ENCODE measurements at places on chromosomes 4 and X. TPM values are rescaled to one million over a fixed set of nuclear protein-coding genes. Genes with fewer than 3 reads are reported as not detected.
A peak's percentile ranks its signal among the peaks of the same experiment; 100 is the strongest.

GRCh38 chr4:39406763-39407583 is at the start of gene KLB:
TSS of gene KLB (plus strand) at chr4:39406930. CDS start at chr4:39406950, 20 bp downstream.
- H3K36me3 ChIP-seq = no peaks in the 10 kb centered on the region
- no peak within 1 kb of the TSS for H3K4me3 ChIP-seq
- H3K27ac ChIP-seq = no peak within 1 kb of the TSS
- DNase-seq = no peak
- H3K4me1 ChIP-seq = no peaks in the 10 kb centered on the region
- H3K27me3 ChIP-seq = no peaks in the 10 kb centered on the region

DNA sequence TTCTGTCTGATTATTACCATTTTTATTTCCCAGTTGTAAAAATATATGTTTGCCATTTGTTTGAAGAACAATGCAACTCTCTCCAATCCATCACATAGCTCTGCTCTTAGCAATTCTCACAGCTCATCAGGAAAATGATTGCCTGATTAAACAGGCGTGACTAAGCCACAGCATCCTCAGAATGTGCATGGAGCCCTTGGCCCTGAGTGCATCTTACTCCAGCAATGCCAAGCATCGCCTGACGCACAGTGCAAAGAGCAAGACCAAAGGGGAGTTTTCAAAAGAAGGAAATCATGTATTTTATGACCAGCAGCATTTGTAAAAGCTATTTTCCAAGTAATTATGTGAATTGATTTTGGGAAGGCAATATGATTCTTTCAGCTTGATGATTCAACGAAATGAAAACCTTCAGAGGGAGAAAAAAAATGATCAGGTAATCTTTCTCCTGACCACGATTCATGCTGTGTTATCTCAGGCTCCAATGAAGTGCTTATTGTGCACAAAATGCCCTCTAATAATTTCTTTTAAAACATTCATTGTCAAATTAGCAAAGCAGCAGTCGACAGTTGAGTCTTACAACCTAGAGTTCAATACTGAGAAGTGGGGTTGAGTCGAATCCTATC is 138.0 kb upstream of the FAM9B start:
- no peaks in the 10 kb centered on the region for H3K27me3 ChIP-seq
- no peak for DNase-seq
- H3K4me3 ChIP-seq = no peak overlapping the region
- no peaks in the 10 kb centered on the region for H3K4me1 ChIP-seq

- H3K27ac ChIP-seq = peak overlapping the region; percentile 63
- peaks cover 7% of the 10 kb centered on the region for H3K4me1 ChIP-seq
- H3K27me3 ChIP-seq = no peaks in the 10 kb centered on the region
- no peak for DNase-seq
- H3K36me3 ChIP-seq = no peaks in the 10 kb centered on the region
- no peak overlapping the region for H3K4me3 ChIP-seq
These were observed 144.8 kb upstream of the PLAC1 start for GRCh38 chrX:134803060-134803459.

GRCh38 chr4:104491481-104492182 is 3.1 kb downstream of the CXXC4 start:
- H3K36me3 ChIP-seq = no peaks in the 10 kb centered on the region
- H3K4me1 ChIP-seq = peaks cover 46% of the 10 kb centered on the region
- H3K27me3 ChIP-seq = peaks cover 43% of the 10 kb centered on the region
- peak overlapping the region; percentile 91 for H3K4me3 ChIP-seq
- peak; percentile 64 for DNase-seq

- no peaks in the 10 kb centered on the region for H3K4me1 ChIP-seq
- DNase-seq = no peak
- no peak overlapping the region for H3K27ac ChIP-seq
- H3K4me3 ChIP-seq = no peak overlapping the region
- no peaks in the 10 kb centered on the region for H3K36me3 ChIP-seq
These were observed 105.9 kb upstream of the SLC7A11 start for GRCh38 chr4:138348055-138348454.

PPBP gene
- 0.35 TPM for total RNA-seq

DNA sequence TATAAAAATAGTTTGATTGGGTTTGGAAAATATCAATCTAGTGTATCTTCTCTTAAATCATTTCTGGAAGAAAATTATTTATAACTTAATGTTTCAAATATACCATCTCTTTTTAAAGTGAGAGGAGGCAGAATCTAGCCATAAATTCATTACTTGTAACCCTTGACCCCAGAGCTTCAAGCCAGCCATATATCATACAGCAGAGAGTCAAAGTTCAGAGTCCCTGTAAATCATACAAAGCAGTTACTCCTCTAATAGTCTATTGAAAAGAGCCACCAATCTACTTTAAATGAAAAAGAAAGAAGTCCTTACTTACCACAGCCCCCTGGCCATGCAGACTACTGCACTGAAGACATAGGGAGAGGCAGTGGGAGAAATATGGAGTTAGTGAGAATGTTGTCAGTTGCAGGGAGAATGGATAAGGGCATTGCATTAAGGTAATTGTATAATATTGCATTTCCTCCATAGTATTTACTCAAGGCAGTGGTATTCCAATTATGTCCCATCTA is 229.5 kb downstream of the NKX6-1 start:
- no peaks in the 10 kb centered on the region for H3K36me3 ChIP-seq
- no peak overlapping the region for H3K27ac ChIP-seq
- H3K4me1 ChIP-seq = no peaks in the 10 kb centered on the region
- H3K27me3 ChIP-seq = no peaks in the 10 kb centered on the region

GDPD2 gene
- 10.3 TPM for total RNA-seq

CCDC149 gene
- 6.4 TPM for total RNA-seq

DNA sequence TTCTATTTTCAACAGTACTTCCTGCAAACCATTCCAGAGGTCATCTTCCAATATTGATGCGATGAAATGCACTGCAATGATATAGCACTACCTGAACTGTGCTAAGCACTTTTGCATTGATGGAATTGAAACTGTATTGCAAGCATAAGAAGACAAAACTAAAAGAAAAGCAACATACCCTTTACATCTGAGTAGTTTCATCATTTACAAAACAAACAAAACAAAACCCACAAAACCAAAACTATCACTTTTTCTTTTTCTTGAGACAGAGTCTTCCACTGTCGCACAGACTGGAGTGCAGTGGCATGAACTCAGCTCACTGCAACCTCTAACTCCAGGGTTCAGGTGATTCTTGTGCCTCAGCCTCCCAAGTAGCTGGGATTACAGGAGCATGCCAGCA is 120.1 kb upstream of the NAP1L5 start:
- H3K4me3 ChIP-seq = no peak overlapping the region
- no peak for DNase-seq
- H3K36me3 ChIP-seq = no peaks in the 10 kb centered on the region
- no peak overlapping the region for H3K27ac ChIP-seq
- peaks cover 31% of the 10 kb centered on the region for H3K4me1 ChIP-seq

GRCh38 chr4:151402145-151402865 is 6.7 kb upstream of the FHIP1A start:
- H3K27ac ChIP-seq = no peak overlapping the region
- H3K27me3 ChIP-seq = no peaks in the 10 kb centered on the region
- H3K4me3 ChIP-seq = no peak overlapping the region
- no peaks in the 10 kb centered on the region for H3K36me3 ChIP-seq
- peaks cover 12% of the 10 kb centered on the region for H3K4me1 ChIP-seq

GPR119 gene
- not detected for total RNA-seq

SPANXA1 gene
- total RNA-seq = 0.45 TPM

DNA sequence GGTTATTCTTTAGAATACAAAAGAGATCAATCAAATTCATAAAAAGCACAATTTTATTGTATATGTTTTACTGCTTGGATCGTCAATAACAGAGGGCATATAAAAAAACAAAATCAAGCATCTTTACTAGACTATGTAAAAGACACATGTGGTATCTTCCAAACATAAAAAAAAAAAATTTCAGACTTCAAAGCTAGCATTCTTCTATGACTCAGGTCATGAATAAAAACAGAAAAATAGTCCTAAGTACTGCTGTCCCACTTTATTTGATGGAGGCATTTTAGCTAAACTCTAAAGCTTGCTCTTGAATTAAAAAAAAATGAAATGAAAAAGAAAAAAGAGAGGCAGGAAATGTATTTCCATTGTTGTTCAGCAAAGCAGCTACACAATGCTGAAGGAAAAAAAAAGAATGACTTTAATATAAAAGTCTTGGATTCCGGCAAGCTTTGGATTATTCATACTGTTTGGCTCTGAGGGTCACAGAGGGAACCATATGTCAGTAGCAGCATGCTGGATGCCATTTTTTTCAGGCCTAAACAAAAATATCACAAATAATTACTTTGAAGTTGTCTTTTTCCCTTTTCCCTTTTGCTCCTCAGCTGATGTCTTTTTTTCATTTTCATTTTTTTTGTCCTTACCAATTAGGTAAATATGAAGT is 249.1 kb upstream of the DIAPH2 start:
- no peaks in the 10 kb centered on the region for H3K4me1 ChIP-seq
- H3K4me3 ChIP-seq = no peak overlapping the region
- H3K27me3 ChIP-seq = no peaks in the 10 kb centered on the region
- no peaks in the 10 kb centered on the region for H3K36me3 ChIP-seq
- DNase-seq = no peak

DNA sequence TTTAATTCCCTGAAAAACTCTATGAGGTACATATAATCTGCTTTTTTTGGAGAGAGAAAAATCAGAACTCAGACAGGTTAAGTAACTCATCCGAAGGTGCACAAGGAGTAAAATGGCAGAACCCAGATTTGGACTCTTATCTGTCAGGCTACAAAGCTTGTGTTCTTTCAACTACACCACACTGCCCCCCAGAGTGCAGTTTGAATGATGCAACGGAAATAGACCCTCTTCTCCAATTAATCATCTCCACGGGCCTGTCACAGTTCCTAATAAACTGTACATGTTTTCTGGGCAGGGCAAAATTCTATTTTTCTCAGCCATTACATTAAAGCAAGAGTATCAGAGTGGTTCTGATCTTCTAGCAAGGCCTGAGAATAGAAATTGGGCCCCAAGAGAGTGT is 35.3 kb upstream of the DCX start:
- H3K27me3 ChIP-seq = no peaks in the 10 kb centered on the region
- H3K36me3 ChIP-seq = no peaks in the 10 kb centered on the region
- peak; percentile 57 for DNase-seq
- 0 out of 2 replicates have a peak, but pooled peaks cover 9% of the 10 kb centered on the region for H3K4me1 ChIP-seq
- no peak overlapping the region for H3K27ac ChIP-seq

- no peak overlapping the region for H3K4me3 ChIP-seq
- no peaks in the 10 kb centered on the region for H3K36me3 ChIP-seq
- no peak for DNase-seq
- H3K27me3 ChIP-seq = no peaks in the 10 kb centered on the region
- H3K4me1 ChIP-seq = peaks cover 7% of the 10 kb centered on the region
These were observed 25.0 kb upstream of the CWH43 start for GRCh38 chr4:48960988-48961635.
